Large intestine (tissue), 12 donors: ENCODE measurements at places on chromosomes 7 and 10. TPM values are rescaled to one million over a fixed set of nuclear protein-coding genes. Genes with fewer than 3 reads are reported as not detected.

DNA sequence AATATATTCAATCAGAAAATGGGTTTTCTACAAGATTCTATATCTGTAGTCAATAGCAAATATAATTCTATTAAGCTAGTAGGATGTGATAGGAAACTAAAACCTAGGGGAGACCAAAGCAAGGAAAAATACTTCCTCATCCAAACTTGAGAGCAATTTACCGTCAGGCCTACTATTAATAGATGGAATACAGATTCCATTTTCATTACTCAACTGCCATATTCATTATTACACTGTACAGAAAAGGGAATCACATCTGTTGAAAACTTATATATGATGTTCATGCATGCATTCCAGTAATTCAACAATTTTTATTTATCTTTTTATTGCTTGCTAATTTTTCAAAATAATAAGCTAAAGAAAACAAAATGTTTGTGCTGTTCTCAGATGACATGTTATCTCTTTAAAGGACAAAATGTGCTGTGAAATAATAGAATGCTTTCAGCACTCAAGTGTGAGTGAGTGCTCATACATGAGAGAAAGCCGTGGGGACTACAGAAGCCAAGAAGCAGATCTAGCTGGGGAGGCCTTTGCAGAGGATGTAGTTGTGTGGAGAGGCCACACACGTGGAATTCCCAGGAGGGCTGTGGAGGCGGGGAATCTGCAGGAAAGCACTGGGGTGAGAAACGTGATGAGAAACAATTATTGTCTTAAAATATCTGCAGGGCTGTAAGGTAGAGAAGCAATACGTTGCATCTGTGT lies 110.0 kb downstream of the EGFR start:
- H3K27me3 ChIP-seq, result no peaks in the 10 kb centered on the region
- no peak overlapping the region for H3K4me3 ChIP-seq
- peaks cover 44% of the 10 kb centered on the region for H3K4me1 ChIP-seq
- peak; percentile 31 for DNase-seq
- H3K36me3 ChIP-seq, result no peaks in the 10 kb centered on the region
- peak overlapping the region; percentile 89 for H3K27ac ChIP-seq

DNA sequence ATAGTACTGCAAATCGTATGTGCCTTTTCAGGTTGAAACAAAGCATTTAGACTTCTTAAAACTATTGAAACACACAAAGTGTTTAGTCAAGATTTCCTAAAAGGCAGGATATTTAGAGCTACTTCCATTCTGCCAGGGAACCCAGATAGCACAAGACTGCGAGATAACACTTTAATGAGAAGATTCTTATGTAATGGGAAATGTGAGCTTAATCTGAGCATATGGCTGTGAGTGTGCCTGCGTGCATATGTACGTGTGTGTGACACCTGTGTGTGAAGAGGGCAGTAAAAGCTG lies 14.3 kb upstream of the JCAD start:
- no peak overlapping the region for H3K27ac ChIP-seq
- no peak overlapping the region for H3K4me3 ChIP-seq
- peaks cover 3% of the 10 kb centered on the region for H3K27me3 ChIP-seq
- no peak for DNase-seq
- H3K36me3 ChIP-seq, result no peaks in the 10 kb centered on the region

DNA sequence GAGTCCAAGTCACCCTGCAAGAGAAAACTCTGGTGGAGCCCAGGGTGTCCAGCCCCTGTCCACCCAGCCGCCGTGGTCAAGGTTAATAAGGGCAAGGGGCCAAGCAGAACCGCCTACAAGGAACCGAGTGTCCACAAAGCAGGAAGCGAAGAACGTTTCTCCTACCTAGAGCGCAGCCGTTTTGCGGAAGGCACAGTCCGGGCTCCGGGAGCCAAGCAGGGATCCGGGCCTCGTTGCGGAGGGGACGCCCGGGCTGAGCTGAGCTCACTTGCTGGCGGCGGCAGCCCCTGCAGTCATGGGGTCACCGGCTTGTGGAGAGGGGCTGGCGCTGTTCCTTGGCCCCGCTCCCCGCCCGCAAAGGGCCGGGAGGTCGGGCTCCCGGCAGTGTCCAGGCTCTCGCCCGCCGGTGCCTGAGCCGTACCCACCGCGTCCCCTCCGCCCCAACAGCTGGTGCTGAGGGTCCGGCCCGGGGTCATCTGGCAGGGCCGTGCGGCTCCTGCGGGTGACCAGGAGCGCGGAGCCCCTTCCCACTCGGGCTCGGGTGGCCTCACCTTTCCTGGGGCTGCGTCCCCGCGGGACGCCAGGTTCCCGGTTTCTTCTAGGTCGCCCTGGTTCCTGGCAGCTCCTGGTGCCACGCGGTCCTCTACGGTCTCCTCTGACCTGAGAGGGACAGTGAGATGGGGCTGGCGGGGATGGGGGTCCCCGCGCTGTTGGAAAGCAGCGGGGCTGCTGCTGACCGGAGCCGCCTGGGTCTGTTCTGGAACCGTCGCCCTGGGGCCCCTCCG lies 14.0 kb upstream of the ZNF273 start:
- H3K36me3 ChIP-seq, result no peaks in the 10 kb centered on the region
- no peak overlapping the region for H3K27ac ChIP-seq
- no peaks in the 10 kb centered on the region for H3K4me1 ChIP-seq
- H3K27me3 ChIP-seq, result peaks cover 74% of the 10 kb centered on the region

DNA sequence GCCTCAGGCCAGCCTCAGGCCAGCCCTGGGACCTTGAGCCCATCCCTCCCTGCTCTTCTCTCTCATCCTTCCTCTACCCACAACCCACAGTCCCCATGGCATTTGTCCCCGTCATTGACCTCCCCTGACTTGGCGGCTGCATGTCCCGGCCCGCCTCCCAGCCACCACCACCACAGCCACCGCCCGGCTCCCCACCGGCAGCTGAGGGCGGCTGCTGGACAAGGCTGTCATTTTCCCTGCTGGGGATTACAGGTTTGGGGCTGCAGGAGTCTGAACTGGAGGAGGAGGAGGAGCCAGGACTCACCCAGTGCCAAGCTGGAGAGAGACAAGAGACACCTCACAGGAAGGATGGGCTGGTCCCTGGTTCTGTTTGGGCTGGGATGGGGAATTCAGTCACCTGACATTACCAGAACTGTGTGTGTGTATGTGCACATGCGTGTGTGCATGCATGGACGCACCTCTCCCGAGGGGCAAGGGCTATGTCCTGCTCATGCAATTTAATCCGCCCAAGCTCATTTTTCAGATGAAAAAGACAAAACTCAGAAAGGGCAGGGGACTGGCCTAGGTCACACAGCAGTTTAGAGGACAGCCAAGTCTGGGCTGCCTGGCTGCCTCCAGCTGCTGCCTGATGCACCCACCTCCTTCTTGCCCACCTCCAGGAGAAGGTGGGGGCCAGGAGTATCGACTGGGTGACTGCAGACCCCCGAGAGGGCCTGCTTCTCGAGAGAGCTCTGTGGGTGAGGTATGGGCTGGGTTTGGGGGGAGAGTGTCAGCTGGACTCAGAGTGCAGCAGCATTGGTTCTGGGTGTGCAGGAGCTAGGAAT lies 113.1 kb downstream of the ZMIZ1 start:
- H3K4me3 ChIP-seq, result no peak overlapping the region
- peaks cover 31% of the 10 kb centered on the region for H3K36me3 ChIP-seq
- H3K27ac ChIP-seq, result no peak overlapping the region
- peaks cover 67% of the 10 kb centered on the region for H3K4me1 ChIP-seq

DNA sequence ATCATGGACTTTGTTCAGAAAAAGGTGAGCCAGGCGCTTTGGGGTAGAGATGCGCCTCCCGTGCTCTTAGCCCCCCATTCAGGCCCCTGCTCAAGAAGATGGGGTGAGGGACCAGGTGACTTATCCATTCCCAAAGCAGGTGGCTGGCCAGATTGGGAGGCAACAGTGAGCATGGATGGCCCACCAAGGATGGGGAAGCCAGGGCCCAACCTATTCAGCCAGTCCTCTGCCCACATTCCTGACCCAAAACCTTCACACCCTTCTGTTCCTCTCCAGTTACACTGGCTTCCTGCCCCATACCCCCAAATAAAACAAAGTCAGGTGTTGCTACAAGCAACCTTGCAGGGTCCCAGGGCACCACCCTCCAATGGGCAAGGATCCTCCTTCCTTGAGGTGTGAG lies 44.4 kb downstream of the TSPAN15 start:
- no peak for DNase-seq
- no peak overlapping the region for H3K4me3 ChIP-seq
- no peaks in the 10 kb centered on the region for H3K27me3 ChIP-seq
- peaks cover 2% of the 10 kb centered on the region for H3K4me1 ChIP-seq
- H3K27ac ChIP-seq, result no peak overlapping the region
- peaks cover 29% of the 10 kb centered on the region for H3K36me3 ChIP-seq

GRCh38 chr7:14480281-14480680 lies 422.3 kb downstream of the DGKB start:
- H3K4me3 ChIP-seq, result no peak overlapping the region
- no peaks in the 10 kb centered on the region for H3K4me1 ChIP-seq
- no peaks in the 10 kb centered on the region for H3K36me3 ChIP-seq

NEBL gene
- polyA plus RNA-seq, result 3.3 TPM

DNA sequence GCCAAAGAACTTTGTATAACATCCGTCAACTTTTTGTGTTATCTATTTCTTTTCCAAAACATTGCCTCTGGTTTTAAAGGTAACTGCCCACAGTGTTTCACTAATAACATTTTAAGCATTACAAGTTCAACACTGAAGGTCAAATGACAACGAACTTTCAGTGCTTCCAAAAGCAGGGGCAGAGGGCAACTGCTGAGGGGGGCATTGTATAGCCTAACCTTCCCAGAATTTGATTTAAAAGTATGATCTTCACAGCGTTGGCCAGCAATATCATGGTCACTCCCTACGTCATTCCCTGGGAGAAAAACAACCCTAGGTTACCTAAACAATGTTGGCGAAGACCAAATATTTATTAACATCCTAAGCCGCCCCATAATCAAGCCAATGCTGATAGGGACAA lies 2.5 kb upstream of the GOT1 start:
- DNase-seq, result no peak
- no peak overlapping the region for H3K27ac ChIP-seq
- no peaks in the 10 kb centered on the region for H3K4me1 ChIP-seq
- no peak overlapping the region for H3K4me3 ChIP-seq

- H3K4me3 ChIP-seq, result no peak overlapping the region
- no peaks in the 10 kb centered on the region for H3K36me3 ChIP-seq
- DNase-seq, result no peak
- no peaks in the 10 kb centered on the region for H3K4me1 ChIP-seq
These were observed 25.3 kb upstream of the EPC1 start for GRCh38 chr10:32372000-32372875.

- no peak overlapping the region for H3K4me3 ChIP-seq
- DNase-seq, result no peak
- no peaks in the 10 kb centered on the region for H3K4me1 ChIP-seq
- H3K27me3 ChIP-seq, result peaks cover 39% of the 10 kb centered on the region
- no peaks in the 10 kb centered on the region for H3K36me3 ChIP-seq
- no peak overlapping the region for H3K27ac ChIP-seq
These were observed 28.4 kb upstream of the OPALIN start for GRCh38 chr10:96387161-96387560.

DNA sequence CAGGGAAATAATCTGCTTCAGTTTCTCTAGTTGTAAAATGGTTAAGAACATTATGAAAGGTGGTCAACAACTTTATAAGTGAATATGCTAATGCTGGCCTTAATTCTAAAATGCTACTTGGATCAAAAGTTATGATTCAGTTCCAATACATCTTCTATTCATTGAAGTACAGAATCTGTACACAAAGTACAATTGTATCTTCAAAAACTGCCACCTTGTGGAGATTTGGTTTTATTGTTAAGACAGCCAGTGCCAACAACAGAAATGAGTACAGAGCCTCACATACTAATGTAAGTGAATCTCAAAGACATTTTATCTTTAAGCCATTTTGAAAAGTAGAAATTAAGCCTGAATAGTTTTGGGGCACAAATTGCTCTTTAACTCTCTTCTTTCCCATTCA lies 194.0 kb downstream of the CFTR start:
- H3K4me1 ChIP-seq, result peaks cover 35% of the 10 kb centered on the region
- H3K27ac ChIP-seq, result peak overlapping the region; percentile 58
- H3K36me3 ChIP-seq, result no peaks in the 10 kb centered on the region

DNA sequence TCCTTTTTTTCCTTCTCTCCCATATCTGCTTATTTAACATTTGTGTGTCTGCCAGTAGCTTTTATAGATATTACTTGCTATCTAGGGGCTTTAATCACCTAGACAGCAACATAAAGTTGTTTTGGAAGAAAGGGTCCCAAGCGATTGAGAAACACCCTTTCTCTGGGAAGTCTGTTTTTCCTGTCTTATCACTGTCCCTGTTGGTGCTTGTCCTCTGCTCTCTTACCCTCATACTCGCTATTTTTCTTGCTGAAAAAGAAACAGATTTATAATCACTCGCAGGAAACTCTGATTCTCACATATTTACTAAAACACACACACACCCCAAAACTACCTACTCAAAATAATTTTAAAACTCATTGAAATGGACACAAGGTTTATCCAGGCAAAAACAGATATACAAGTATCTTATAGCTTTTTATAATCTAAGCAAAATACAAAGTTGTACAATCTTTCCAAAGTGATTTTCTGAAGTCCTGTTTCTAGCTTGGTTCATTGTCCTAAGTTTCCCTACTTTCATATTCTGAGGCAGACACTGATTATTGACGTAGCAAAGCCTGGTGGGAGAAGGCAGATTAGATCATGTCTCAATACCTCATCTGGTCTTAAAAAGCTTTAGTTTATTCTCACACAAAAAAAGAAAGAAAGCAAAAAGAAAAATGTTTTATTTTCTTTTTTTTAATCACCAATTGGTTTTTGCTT lies 157.3 kb downstream of the CACNA2D1 start:
- H3K27ac ChIP-seq, result no peak overlapping the region
- H3K27me3 ChIP-seq, result no peaks in the 10 kb centered on the region
- H3K4me1 ChIP-seq, result no peaks in the 10 kb centered on the region
- no peak overlapping the region for H3K4me3 ChIP-seq
- no peak for DNase-seq

VENTX gene
- 0.22 TPM for polyA plus RNA-seq

- no peak overlapping the region for H3K27ac ChIP-seq
- no peaks in the 10 kb centered on the region for H3K27me3 ChIP-seq
- H3K4me3 ChIP-seq, result no peak overlapping the region
- no peak for DNase-seq
- H3K4me1 ChIP-seq, result no peaks in the 10 kb centered on the region
These were observed 142.9 kb downstream of the NOC3L start for GRCh38 chr10:94219829-94220228.

GRCh38 chr7:38398725-38399321 lies 125.4 kb upstream of the TARP start:
- H3K27ac ChIP-seq, result no peak overlapping the region
- H3K27me3 ChIP-seq, result no peaks in the 10 kb centered on the region
- H3K4me1 ChIP-seq, result no peaks in the 10 kb centered on the region
- H3K36me3 ChIP-seq, result no peaks in the 10 kb centered on the region
- DNase-seq, result peak; percentile 13

CHST15 gene
- polyA plus RNA-seq, result 9.4 TPM

DNA sequence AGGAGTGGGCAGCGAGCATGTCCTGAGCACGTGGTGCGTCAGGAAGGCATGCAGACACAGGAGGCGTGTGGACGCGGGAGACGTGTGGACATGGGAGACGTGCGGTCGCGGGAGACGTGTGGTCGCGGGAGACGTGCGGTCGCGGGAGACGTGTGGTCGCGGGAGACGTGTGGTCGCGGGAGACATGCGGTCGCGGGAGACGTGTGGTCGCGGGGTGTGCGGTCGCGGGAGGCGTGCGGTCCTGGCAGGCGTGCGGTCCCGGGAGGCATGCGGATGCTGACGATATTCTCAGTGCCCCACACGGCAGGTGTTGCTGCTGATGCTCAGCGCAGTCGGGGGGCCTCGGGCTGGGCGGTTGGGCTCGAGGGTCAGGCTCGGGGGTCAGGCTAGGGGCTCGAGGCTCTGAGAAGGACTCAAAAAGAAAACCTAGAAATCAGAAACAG lies 94.2 kb downstream of the NKX6-2 start:
- H3K4me1 ChIP-seq, result no peaks in the 10 kb centered on the region
- no peak overlapping the region for H3K4me3 ChIP-seq
- no peaks in the 10 kb centered on the region for H3K27me3 ChIP-seq
- no peak overlapping the region for H3K27ac ChIP-seq
- DNase-seq, result no peak
